Activated CD4-positive, alpha-beta T cell treated with anti-CD3 and anti-CD28 coated beads, Interleukin-10, Interleukin-2, amounts not matched to agents 100 ng/mL and 50 ng/mL, durations not matched to agents 16 hours and 8 hours (primary cell): ENCODE measurements at places on chromosomes 3 and 15.

- no peak for DNase-seq
Observed at GRCh38 chr3:41900265-41900664, 61.6 kb downstream of the ULK4 start.

DNA sequence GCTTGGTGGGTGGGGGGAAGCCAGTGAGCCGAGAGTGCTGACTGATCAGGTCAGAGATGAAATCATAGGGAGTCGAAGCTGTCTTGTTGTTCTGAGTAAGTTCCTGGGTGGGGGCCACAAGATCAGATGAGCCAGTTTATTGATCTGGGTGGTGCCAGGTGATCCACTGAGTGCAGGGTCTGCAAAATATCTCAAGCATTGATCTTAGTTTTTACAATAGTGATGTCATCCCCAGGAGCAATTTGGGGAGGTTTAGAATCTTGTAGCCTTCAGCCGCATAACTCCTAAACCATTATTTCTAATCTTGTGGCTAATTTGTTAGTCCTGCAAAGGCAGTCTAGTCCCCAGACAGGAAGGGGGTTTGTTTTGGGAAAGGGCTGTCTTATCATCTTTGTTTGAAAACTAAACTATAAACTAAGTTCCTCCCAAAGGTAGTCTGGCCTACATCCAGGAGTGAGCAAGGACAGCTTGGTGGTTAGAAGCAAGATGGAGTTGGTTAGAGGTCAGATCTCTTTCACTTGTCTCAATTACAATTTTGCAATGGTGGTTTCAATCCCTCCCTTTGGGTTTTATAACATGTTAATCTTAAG, 18.7 kb upstream of the MTMR14 start:
- DNase-seq: no peak

GRCh38 chr3:177195242-177195991, 1.9 kb downstream of the TBL1XR1 start:
- DNase-seq: peak; percentile 25

GRCh38 chr3:116963802-116964201, 254.2 kb downstream of the TUSC7 start:
- DNase-seq: no peak

- DNase-seq: no peak
Observed at GRCh38 chr15:88865498-88866099, 29.7 kb downstream of the HAPLN3 start.

DNA sequence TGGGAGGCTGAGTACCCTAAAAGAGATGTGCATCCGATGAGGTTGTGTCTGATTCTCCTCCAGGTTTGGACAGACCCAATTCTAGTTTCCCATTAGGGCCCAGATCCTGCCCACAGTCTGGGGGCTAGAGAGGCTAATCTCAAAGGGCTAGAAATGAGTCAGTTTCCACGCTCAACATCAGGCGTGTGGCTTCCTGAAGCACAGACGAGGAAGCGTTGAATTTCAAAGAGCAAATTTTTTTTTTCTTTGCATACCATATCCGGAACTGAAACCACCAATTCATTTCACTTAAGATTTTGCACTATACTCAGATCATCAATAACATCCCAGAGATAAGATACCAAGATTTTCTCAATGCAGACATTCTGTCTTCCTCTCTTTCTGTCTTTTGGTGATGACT, 173.8 kb upstream of the BCL6 start:
- DNase-seq: peak; percentile 90

DNA sequence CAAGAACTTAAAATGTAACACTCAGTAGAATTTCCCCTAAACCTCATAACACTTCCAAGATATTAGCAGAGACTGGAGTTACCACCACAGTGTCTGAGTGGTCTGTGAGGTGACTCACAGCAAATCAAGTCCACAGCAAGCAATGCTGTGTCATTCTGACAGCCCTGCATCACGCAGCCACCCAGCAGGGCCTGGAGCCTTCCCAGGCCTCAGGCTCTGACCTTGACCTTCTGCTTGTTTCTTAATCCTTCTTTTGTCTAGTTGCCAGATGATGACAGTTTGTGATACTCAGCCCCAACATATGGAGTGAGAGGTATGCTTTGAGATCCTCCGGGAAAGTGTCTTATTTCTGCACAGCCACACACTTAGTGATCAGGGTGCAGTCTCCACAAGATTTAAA, 82.5 kb downstream of the TOP2B start:
- DNase-seq: peak; percentile 6

DNA sequence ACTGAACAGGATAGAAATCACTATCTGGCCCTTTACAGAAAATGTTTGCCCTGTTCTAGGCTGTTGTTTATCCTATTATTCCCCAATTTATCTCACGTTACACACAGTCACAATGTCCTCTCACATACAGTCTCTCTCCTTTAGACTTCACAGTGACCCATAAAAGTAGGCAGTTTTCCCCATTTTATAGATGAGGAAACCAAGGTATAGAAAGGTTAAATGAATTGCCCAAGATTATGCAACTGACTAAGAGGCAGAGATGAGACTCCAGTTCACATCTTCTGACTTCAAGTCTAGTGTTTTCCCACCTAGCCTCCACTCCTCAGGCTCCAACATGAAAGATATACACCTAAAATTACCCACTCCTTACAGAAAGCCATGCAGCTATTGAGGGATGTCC, 99.3 kb upstream of the PLCL2 start:
- DNase-seq: no peak

DNA sequence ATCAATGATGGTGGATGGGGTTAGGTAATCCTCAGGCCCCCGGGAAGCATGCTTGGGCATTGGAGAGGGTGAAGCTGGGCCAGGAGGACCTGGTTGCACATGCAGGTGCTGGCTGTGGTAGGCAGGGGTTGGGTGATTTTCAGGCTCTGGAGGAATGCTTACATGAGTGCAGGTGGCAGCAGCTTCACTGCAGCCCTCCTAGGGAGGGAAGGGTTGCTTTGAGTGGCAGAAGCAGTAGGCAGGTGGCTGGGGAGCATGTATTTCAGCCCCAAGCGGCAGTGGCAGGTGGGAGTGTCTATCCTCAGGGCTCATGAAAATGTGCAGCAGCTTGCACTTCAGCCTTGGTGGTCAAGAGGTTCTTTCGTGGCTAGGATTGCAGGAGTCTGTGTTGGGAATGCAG, 230.0 kb upstream of the CTNNB1 start:
- no peak for DNase-seq

DNA sequence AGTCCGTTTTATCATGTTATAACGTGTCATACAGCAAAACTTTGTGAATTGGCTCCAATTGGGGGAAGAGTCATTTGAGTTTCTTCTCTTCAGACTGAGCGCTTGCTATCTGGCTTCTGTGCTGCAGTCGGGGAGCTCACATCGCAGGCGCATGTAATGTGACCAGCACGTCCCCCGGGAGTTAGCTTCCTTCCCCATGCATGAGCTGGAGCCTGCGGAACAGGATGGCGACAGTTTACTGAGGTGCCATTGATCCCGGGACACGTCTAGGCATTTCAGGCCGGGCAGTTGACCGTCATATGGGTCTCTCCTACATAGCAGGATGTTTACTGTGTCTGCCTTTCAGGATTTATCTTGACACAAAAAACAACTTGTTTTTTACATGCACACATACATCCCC, 44.8 kb downstream of the CMTM8 start:
- no peak for DNase-seq

DNA sequence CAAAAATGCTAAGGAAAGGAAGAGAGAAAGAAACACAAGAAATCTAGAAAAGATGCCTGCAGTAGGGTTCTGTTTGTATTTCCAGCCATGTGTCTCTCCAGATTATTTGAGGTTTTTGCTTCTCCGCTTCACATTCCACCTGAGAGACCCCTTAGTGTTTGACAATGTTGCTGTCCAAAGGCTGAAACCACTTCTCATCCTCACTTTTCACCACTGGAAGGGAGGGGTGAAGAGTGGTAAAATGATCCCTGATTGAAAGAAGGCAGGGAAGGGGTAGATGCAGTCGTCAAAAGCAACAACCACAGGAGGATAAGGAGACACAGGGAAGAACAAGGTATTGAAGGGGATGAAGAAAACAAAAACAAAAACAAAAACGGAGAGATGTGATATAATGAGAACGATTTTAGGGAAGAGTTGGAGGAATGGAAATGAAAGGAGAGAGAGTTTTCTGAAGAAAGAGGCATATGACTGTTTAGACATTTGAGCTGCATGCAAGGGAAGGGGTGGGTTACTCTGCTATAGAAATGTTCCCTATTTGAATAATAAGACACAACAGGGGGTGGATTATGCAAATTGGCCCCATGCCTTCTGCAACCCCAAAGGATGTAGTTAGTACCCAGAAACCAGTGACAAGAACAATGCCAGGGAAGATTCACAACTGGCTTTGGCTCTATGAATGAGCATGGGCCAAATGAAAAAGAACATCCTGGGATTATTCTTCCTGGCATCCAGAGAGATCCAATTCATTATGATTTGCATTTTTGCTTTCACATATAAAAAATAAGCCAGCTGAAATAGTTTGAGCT, 235.9 kb downstream of the GAP43 start:
- no peak for DNase-seq

GRCh38 chr3:29195056-29195455, 85.8 kb upstream of the RBMS3 start:
- DNase-seq: no peak

DNA sequence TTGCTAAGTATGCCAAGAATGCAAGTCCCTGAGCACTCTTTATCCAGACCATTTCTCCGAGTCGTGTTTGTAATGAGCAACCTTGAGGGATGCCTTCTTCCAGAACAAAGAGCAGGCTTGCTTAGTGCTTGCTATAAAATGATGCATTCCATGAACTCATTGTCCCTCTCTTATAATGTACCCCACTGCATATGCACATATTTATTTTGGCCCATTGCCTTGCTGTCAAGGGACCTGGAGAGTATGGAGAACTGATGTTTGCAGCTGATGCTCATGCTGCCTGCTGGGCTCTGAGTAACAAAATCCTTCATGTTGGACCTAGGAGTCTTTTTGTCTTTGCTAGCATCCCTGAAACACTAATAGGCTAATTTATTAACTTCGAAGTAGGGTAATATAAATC, 97.8 kb upstream of the AADACL2 start:
- DNase-seq: no peak

DNA sequence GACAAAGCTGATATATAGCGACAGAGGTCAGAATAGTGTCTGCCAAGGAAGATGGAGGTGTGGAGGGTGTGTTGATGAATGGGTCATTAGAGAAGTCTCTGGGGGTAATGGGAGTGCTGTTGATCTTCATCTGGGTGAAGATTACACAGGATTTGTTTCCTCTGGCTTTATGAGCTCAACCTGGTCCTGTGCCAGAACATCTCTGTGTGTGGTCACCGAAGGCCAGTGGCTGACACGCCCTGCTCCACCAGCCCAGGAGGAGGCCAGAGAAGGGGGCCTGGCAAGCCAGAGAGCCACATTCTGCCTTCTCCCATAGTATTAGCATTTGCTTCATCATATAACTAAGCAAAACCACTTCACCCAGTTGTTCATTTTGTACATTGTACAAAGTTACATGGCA, 121.1 kb downstream of the ZNF621 start:
- DNase-seq: no peak

- no peak for DNase-seq
Observed at GRCh38 chr15:63463793-63464192, 40.6 kb upstream of the USP3 start.

GRCh38 chr15:69623392-69624154, 171.0 kb downstream of the RPLP1 start:
- no peak for DNase-seq
